NCI-H524 (cell line): ENCODE measurements at places on chromosomes 12 and 14.

- no peak for DNase-seq
These were observed 151.5 kb downstream of the MSRB3 start for GRCh38 chr12:65430006-65430405.

DNA sequence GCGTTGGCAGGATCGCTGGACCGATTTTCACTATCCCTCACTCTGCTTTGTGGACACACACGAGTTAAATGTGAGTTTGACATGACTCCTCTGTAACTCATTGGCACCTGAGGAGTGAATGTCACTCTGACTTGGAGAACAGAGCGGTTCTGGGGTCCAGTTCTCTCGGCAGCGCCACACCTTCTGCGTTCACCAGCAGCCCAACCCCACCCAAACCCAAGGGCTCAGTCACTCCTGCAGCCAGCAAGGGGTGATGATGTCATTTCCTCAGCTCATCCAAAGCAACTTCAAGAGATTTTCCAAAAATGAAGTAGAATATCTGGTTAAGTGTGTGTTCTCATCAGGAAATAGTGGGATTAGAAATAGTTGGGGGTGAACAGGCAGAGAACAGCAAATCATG lies 36.3 kb downstream of the ADGRD1 start:
- no peak for DNase-seq

- DNase-seq, result no peak
These were observed 8.6 kb downstream of the EDDM3A start for GRCh38 chr14:20754308-20754707.

GRCh38 chr14:69346710-69347109 lies 51.4 kb downstream of the ERH start:
- DNase-seq, result peak; percentile 15

GRCh38 chr14:54048311-54048710 lies 91.7 kb upstream of the BMP4 start:
- DNase-seq, result no peak

DNA sequence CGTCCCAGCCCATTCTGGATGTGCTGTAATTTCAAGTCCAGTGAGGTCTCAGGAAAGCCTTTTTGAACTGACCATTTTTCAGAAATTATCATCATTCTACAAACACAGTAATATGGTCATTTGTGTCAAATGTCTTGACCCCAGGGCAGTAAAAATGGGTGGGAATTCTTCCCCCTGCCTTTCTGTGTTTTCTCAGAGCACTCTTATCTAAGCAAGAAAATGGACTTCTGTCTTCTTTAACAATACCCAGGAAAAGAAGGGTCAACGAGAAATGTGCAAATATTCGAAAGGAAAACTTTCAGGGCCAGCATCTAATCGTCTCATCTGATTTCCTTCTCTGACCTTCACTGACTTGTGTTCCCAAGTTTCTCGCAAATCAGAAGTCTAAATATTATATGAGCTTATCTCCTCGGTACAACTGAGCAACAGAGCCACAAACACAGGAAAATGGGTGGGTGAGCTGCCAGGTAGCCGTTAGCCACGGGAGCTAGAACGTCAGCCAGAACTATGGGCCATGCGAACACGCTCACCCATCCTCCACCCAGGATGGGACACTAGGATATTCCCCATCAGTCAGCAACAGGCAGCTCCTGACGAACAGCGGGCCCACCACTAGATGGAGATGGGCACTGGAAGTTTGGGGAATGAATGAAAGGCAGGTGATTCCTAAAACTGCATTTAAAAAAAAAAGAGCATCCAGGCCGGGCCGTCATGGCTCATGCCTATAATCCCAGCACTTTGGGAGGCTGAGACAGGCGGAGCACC lies 57.1 kb downstream of the VWF start:
- DNase-seq, result peak; percentile 24

GRCh38 chr12:75720812-75721641 lies 209.6 kb upstream of the KRR1 start:
- DNase-seq, result peak; percentile 16

DNA sequence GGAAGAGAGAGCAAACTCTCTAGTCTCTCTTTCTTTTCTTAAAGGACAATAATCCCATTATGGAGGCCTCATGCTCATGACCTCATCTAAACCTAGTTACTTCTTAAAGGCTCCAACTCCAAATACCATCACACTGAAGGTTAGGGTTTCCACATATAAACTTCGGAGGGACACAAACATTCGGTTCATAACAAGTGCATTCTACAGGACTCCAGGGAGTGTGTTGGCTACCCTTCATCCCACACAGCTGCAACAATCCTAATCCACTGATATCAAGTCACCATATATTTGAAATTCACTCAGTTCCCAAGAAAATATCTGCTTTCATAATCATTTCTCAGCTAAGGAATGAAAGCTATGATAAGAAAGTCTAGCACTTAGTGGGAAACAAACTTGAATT lies 265.9 kb upstream of the PLEKHG7 start:
- DNase-seq, result no peak

- DNase-seq, result no peak
These were observed 88.3 kb downstream of the CIT start for GRCh38 chr12:119788786-119789185.

GRCh38 chr12:125552295-125552694 lies 487.1 kb downstream of the AACS start:
- DNase-seq, result no peak

GRCh38 chr14:61876362-61877034 lies 114.3 kb downstream of the SNAPC1 start:
- DNase-seq, result peak; percentile 46

GRCh38 chr12:39764944-39765560 lies 145.4 kb upstream of the ABCD2 start:
- peak; percentile 40 for DNase-seq

GRCh38 chr14:94364037-94364436 lies 24.4 kb downstream of the SERPINA1 start:
- no peak for DNase-seq

DNA sequence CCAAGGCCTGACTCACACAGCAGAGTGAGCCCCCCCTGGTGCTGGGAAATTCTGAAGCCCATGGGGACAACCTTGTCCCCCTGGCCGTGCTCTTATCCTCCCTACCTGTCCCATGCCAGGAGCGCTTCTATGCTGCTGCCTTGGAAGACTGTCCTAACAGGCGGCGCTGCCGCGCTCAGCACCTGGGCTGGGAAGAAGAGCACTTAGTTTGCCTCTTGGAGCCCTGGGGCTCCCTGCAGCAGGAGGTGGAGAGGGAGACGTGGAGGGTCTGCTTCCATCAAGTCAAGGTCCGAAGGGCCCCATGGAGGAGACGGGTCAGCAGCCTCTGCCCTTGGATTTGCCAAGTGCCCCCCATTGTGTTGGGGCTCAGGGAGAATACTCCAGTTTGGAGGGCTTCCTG lies 300.5 kb downstream of the CACNA1C start:
- no peak for DNase-seq

DNA sequence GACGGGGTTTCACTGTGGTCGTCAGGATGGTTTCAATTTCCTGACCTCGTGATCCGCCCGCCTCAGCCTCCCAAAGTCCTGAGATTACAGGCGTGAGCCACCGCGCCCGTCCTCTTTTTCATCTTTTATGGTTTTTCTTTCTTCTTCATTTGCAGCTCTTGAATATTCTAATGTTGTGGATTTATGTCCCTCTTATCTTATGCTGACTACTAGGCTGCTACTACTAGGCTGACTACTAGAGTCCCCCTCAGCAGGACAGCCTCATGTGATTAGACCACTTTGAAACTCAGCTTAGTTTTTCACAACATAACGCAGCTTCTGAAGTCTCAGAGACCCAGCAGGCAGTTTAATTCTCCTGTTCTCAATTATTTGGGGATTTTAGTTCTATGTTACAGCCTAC lies 857 bp upstream of the CLEC4E start:
- no peak for DNase-seq

- no peak for DNase-seq
These were observed 76.3 kb downstream of the HECTD4 start for GRCh38 chr12:112305951-112306350.

DNA sequence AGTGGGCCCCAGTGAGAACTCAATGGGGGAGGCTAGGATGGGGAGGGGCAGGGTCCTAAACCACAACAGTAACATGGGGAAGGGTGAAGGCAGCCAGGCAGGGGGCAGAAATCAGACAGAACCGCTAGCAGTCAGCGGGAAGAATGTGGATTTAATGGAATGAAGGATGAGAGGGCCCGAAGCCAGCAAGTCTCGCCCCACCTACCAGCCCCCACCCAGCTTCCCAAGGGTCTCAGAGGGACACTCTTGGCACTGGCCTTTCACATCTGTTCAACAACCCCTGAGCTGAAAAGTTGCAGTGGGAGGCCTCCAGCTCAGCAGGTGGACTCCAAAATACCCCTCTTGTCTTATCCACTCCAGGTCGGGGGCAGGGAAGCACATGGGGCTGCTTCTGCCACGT lies 6.5 kb upstream of the SLC6A12 start:
- DNase-seq, result peak; percentile 67

- no peak for DNase-seq
These were observed 152.9 kb upstream of the E2F7 start for GRCh38 chr12:77218278-77218677.

GRCh38 chr14:102396521-102396920 lies 33.8 kb downstream of the TECPR2 start:
- no peak for DNase-seq

- DNase-seq, result no peak
These were observed 75.0 kb upstream of the OVCH1 start for GRCh38 chr12:29572464-29572863.

DNA sequence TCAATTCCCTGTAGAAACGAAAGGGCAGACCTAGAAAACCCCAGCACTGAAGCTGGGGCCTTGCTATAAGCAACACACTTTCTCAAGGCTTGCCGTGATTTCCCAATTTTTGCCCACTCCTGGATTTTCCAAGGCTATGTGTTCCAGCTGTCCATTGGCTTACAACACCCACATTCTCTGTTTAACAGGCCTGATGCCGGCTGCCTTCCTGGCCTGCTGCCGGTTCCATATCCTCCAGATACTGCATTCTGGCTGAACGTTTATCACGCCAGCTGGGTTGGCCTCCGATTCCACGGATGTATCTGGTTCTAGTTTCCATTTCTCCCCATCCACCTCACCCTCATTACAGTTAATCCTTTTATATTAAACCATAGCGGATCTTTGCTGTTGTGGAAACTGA lies 2.0 kb upstream of the PCNX1 start:
- DNase-seq, result peak; percentile 84

DNA sequence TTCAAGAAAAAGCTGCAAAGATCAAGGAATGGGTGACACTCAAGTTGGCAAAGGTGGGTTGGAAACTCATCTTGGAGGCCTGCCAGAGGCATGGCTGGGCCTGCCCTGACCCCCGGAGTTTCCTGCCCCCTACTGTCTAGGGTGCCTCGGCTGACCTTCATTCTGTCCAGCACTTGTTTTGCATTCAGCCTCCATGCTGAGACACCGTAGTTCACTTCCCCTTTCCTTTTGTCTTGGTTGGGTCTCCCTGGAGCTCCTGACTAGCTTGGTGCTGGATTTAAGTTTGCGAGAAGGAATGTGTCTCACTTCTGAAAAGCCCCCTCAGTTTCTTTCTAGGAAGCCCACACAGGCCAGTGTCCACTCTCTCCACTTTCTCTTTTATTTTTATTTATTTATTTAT lies 26.5 kb downstream of the PLEKHH1 start:
- DNase-seq, result no peak

GRCh38 chr12:64752833-64753238 lies 6.4 kb downstream of the GNS start:
- DNase-seq, result no peak

GRCh38 chr14:38079886-38080285 lies 127.8 kb upstream of the SSTR1 start:
- no peak for DNase-seq

DNA sequence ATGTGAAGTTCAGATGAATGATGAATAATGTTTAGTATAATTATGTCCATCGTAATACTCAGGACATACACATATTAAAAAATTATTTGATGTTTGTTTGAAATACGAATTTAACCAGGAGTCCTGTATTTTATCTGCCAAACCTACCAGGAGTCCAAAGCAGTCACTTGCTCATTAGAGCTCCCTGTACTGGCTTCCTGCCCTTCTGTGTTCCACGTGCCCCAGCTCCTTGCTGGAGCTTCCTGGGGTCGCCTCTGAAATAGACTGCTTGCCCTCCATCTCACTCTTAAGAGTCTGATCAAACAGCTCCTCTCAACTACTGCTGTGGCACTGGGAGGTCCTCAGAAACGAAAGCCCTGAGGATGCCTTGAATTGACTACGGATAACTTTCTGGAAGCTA lies 87.3 kb upstream of the DHRS4 start:
- DNase-seq, result no peak
